ENCODE measurements at places on chromosomes 3 and 15. TPM values are rescaled to one million over a fixed set of nuclear protein-coding genes. Genes with fewer than 3 reads are reported as not detected.

SMCO1 gene
- not detected for total RNA-seq

ARGFX gene
- not detected for total RNA-seq

PLA2G4D gene
- not detected for total RNA-seq

ST8SIA2 gene
- 0.15 TPM for total RNA-seq

COL6A6 gene
- not detected for total RNA-seq

CRYGS gene
- total RNA-seq = 2.8 TPM

ANKUB1 gene
- not detected for total RNA-seq

GOLGA8J gene
- total RNA-seq = 0.44 TPM

UBA7 gene
- total RNA-seq = 12.5 TPM

CLDN18 gene
- total RNA-seq = 0.08 TPM

SKOR1 gene
- total RNA-seq = 0.21 TPM

LCTL gene
- not detected for total RNA-seq

MCF2L2 gene
- 1.0 TPM for total RNA-seq

VILL gene
- 5.7 TPM for total RNA-seq

CFAP100 gene
- not detected for total RNA-seq

HDC gene
- total RNA-seq = not detected

VPS18 gene
- total RNA-seq = 46.7 TPM

XCR1 gene
- not detected for total RNA-seq

CCDC54 gene
- total RNA-seq = not detected

CPNE9 gene
- 0.13 TPM for total RNA-seq

GNAT1 gene
- total RNA-seq = not detected

RHOV gene
- 4.2 TPM for total RNA-seq

USP13 gene
- total RNA-seq = 27.8 TPM

DLEC1 gene
- total RNA-seq = not detected

SLTM gene
- 75.7 TPM for total RNA-seq

GASK1A gene
- not detected for total RNA-seq
